ENCODE measurements at places on chromosomes 4 and X.

DNA sequence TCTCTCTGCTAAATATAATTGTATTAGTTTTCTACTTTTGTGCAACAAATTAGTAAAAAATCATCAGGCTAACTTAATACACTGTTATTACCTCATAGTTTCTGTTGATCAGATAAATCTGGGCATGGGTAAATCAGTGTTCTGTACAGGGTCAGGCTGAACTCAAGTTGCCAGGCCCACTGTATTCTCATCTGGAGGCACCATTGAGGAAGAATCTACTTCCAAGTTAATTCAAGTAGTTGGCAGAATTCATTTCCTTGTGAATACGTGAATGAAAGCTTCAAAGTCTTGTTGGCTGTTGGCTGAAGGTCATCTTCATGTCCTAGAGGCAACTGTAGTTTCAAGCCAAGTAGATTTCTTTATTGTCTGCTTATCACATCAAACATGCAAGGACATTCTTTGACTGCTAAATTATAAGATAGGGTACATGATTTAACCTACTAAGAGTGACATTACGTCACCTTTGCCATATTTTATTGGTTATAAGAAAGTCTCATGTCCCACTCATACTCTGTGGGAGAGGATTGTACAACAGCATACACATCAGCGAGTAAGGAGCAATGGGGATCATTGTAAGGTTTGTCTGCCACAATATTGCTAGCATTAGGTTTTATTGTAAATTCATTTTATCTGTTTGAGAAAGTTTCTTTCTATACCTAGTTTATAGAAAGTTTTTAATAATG is 1219.0 kb downstream of the ARAP2 start:
- no peak for DNase-seq

DNA sequence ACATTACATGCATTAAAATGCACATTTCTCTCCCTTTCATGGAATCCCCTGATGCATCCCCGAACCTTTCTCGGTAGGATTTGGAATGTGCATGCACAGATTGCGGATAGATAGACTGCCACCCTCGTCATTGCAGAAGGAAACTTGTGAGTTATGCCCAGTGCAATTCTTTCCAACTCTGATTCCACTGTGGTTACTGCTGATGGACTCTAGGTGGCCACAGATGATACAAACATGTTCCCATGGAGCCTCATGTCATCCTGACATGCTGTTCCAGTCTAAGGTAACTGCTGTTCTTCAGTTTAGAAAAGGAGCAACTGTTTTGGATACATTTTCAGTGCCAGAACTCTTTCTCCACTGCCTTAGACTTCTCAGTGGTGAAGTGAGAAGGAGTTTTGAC is 9.1 kb upstream of the VCX3B start:
- DNase-seq = no peak

DNA sequence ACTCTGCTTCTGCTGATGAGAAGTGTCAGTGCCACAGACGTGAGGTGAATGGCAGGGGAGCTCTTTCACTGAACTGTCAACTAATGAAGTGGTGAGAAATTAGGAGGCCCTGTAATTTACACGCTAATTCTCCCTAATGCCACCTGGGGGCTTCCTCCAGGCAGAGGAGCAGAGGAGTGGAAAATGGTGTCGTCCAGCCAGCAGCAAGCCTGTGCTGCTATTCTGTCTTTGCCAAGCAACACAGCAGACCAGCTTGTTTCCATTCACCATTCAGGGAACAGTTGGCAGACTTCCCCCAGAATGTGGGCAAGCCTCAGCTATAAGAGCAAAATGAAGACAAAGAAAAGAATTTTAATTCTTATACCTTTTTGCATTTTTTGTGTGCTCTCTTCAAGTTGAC is 245.2 kb upstream of the TET2 start:
- no peak for DNase-seq

DNA sequence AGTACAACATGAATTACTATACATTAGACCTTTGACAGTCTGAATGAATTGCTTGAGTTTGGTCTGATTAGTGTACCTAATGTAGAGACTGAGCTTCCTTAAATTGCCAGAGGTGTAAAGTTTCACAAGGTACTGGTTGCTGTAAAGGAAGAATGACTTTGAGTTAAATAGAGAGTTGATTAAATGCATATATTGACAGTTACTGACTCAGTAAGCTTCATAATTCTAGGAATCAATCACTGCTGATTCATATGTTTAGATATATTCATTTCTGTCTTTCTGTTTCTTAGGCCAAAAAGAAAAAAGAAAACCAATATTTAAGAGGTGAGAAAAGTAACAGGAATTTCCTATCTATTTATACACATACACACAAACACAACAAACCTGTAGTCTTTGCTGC is 16.2 kb upstream of the ART3 start:
- no peak for DNase-seq

- DNase-seq = no peak
Measured at GRCh38 chr4:55381502-55381901, 14.3 kb upstream of the TMEM165 start.

DNA sequence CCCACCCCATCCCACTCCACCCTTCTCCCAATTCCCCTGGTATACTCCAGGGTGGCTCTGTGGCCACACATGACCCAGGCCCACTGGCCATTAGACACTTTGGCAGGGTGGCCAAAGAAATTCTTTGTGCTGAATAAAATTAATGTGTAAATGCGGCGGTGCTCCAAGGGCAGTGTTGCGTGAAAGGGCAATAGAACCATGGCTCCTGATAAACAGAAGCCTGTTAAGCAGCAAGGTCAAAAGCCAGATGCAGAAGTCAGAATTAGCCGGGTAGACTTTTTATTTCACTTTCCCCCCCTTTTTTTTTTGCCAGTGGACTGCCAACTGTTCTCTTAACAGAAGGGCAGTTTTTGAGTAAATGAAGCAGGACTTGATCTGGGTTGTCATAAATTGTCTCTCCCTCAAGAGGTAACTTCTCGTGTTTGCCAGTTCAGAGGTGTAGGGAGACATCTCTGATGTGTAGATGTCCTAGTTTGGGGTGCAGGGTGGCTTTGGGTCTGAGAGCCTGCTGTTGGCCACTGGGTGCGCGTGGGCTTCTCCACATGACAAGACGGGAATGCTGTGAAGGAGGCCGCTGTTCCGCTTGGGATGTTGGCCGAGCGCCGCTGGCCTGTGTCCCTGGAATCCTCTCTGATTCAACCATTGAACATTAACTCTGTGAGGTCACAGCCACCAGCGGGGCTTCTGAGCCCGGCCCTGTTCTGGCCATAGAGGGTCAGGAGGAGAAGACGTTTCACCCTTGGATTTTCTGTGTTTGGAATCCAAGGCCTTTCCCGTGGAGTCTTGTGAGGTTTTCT is 139.5 kb downstream of the TBL1X start:
- no peak for DNase-seq

DNA sequence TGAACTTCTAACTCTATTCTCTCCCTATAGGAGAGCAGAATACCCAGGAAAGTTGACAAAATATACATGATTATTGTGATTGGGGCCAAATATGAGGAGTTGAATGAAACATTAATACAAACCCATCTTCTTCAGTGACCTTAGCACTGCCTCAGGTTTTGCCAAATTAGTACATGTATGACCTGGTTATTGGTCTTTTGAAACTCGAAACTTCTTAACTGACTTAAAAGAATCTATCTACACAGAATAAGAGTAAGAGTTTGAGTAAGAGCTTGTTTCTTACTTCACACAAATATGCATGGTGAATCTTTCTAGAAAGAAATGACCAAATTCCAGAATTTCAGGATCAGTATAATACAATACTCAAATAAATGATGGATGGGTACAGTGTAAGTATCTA is 213.0 kb upstream of the GK2 start:
- no peak for DNase-seq

DNA sequence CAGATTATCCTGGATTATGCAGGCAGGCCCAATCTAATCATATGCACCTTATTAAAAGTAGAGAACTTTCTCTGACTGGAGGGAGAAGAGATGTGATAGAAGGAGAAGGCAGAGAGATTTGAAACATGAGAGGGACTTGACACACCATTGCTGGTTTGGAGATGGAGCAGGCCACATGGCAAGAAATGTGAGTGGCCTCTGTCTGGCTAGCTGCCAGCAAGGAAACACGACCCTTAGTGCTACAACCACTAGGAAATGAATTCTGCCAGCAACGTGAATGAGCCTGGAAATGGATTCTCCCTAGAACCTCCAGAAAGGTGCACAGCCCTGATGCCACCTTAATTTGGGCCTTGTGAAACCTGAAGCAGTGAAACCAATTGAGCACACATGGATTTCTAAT is 79.5 kb upstream of the MBNL3 start:
- DNase-seq = no peak

GRCh38 chr4:30116401-30116800 is 603.8 kb upstream of the PCDH7 start:
- DNase-seq = no peak

- no peak for DNase-seq
Measured at GRCh38 chr4:81620442-81620841, 148.7 kb upstream of the RASGEF1B start.

- DNase-seq = no peak
Measured at GRCh38 chr4:38943343-38943742, 75.7 kb downstream of the FAM114A1 start.

- DNase-seq = no peak
Measured at GRCh38 chr4:119615068-119615719, 13.4 kb downstream of the PDE5A start.

DNA sequence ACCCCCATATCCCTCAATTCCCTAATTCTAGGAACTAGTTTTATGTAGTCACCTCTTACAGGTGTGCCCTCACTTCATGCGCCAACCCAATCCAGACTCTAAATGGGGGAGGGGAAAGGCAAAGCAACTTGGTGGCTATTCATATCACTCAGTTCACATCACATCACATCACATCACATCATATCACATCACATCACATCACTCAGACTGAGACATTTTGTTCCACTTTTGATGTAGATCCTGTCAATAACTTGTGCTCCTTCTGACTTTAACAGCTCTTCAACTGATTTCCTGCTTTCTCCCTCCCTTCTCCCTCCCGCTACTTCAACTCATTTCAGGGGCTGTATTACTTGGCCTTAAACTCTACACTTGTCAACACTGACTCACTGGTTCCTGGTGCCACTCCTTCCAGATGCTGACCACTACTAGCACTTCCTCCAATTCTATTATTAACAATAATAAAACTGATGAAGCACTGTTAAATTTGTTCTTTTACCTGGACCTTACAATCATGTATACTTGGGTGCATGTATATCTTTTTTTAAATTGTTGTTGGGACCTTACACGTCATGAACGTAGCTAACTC is 29.1 kb upstream of the PLS3 start:
- no peak for DNase-seq

GRCh38 chrX:154873329-154873728 is 12.8 kb upstream of the F8A1 start:
- DNase-seq = no peak

GRCh38 chr4:94911106-94911505 is 153.4 kb downstream of the BMPR1B start:
- DNase-seq = no peak

DNA sequence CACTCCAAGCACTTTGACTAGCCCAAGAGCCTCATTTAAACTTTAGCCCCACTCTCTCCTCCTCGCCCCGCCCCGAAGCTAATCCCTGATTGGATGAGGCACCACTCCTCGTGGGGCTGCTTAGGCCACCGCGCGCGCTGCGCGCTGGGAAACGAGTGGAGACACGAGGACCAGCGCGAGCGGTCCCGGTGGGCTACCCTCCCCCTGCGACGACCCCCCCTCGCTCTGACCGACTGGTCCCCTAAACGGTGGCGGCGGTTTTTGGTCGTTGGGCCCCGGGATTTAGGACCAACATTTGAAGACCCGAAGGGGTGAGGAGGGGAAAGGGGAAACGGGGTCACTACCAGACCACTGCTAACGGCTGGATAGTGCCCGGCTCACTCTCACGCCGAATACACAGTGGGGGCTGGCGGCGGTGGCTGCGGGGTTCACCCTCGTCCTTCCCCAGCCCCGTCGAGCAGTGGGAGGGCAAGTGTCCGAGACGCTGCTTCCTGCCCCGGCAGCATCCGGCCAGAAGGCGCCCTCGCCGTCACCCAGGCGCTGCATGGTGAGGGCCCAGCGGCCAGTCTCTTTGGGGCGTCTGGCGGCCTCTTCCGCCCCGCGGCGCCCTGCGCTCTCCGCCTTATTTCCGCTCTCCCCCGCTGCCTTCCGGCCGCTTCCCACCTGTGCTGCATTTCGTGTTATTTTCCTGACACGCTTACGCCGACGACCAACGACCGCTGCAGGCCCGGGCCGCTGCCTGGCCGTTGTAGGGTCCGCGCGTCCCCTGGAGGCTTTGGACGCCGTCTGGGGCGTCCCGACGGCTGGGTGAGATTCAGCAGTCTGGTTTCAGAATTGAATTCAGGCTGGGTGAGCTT is at the start of gene RBM46:
Gene RBM46 (plus strand): TSS at position 147 of the 857 bp plus-strand sequence. CDS start 15,481 bp downstream, outside the sequence.
- peak; percentile 45 for DNase-seq

DNA sequence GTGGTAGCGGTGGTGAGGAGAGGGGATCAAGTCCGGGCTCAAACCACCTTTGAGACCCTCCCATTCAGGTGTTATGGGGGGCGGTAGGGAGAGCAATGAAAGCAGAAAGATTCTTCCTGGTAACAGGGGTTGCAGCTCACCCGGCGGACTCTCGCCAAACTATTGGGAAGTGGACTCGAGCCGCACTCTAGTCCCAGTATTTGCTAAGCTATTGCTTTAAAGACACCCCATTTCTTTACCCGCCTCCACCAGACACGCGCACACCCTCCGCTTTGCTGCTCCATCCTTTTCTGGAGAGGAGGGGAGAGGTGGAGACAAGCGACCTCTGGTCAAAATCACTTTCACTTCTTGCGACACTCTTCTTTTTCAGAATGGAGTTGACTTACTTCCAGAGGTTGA is 625 bp upstream of the GABRA4 start:
- DNase-seq = no peak

- DNase-seq = no peak
Measured at GRCh38 chr4:40124690-40125089, 68.0 kb downstream of the N4BP2 start.

DNA sequence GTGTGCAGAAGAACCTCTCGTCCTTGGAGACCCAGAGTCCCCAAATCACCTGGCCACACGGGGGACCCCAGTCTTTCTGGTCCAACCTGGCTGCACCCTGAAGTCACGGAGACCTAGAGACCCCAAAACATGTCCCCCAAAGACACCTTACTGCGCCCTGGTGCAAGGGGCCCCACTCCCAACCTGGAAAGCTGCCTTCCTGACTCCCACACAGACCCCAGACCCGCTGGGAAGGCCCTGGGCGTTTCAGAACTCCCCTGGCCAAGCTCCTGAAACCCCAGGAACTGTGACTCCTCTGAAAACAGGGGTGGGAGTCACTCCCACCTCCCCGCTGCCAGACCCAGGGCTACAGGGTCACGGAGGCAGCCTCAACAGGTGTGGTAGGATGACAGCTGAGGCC is 12.7 kb upstream of the SHOX start:
- no peak for DNase-seq

GRCh38 chr4:184420881-184421416 is 53.4 kb downstream of the IRF2 start:
- DNase-seq = no peak

- DNase-seq = no peak
Measured at GRCh38 chr4:11470438-11471045, 41.8 kb upstream of the HS3ST1 start.

DNA sequence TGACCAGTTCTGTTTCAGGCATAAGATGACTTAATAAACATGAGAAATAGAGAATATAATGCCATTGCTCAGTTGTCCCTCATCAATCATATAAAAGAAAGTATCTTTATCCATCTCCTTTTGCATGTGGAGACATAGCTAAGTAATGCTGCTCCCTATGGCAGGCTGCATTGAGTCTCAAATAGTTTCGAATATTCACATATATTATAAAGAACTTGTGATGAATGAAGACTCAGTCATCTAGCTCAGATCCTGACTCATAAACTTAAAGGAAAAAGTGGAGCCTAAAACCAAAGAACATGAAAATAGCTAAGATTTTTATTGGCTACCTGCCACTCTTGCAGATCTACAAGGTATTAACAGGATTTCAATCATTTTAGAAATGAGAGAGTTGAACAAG is 11.7 kb upstream of the TLL1 start:
- DNase-seq = no peak

Data from CD8-positive, alpha-beta memory T cell (primary cell).